Neuronal stem cell (in vitro differentiated cells): ENCODE measurements at places on chromosomes 11 and 22.

- H3K27me3 ChIP-seq: no peaks in the 10 kb centered on the region
- H3K4me3 ChIP-seq: no peak overlapping the region
- H3K36me3 ChIP-seq: no peaks in the 10 kb centered on the region
- H3K4me1 ChIP-seq: peaks cover 18% of the 10 kb centered on the region
Observed at GRCh38 chr11:73293356-73293936, 14.6 kb upstream of the ARHGEF17 start.

DNA sequence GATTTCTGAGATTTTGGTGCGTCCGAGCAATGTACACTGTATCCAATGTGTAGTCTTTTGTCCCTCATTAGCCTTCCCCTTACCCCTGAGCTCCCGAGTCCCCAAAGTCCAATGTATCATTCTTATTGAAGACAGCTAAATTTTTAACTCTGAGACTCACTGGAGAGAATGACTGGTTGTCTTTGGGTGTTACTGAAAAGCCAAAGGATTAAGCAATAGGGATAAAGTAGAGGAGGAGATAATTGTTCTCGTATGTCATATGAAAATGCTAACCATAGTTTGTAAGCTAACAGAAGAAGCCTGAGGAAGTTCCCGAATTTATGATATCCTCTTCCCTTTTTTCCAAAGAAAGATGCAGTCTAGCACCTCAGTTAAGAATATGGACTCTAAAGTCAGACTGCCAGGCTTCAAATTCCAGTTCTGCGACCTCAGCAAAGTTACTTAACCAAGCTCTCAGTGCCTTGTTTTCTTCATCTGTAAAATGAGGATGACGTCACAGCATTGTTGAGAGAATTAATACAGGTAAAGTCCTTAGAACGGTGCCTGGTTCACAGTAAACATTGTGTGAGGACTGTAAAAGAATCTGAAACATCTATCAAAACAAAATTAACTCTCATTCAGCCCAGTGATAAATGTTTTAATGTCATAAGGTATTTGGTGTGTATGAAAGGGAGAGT is 1.6 kb upstream of the MSANTD2 start:
- no peak overlapping the region for H3K27ac ChIP-seq
- H3K4me3 ChIP-seq: no peak overlapping the region
- DNase-seq: no peak

DNA sequence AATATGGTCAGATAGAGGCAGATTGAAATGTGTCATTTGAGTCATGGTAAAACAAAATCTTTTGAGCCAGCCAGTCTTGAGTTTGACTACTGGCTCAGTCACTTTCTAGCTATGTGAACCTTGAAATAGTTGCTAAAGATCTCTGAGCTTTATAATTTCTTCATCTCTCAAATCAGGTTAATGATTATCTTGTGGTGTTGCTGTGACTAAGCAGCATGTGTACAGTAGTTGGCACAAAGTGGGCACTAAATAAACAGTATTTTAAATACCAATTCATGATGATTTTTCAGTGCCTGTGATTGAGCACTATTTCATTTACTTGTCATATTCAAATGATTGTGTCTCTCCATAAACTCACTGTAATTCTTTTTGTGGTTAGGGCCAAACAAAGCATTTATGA is 70.8 kb downstream of the RAB38 start:
- no peak overlapping the region for H3K27ac ChIP-seq
- H3K4me1 ChIP-seq: no peaks in the 10 kb centered on the region
- no peak for DNase-seq
- H3K36me3 ChIP-seq: no peaks in the 10 kb centered on the region

DNA sequence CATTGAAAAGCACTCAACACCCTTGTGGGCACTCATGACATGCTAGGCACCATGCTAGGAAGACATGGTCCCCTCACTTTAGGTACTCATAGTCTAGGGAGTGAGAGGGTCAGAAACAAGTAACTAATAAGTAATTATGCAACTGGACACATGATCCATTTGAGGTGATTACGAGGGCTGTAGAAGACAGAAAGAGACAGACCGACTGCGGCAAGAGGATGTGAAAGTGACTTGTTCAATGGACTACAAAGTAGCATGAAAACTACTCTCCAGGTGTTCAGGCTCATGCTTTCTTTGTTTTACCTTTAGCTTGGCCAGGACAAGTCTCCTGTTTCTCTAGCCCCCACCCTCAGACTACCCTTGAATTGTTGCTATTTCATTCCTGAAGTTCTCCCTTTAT is 310.8 kb upstream of the SORL1-AS1 start:
- H3K4me3 ChIP-seq: no peak overlapping the region
- H3K27me3 ChIP-seq: no peaks in the 10 kb centered on the region
- H3K4me1 ChIP-seq: no peaks in the 10 kb centered on the region
- no peak overlapping the region for H3K27ac ChIP-seq
- no peaks in the 10 kb centered on the region for H3K36me3 ChIP-seq
- no peak for DNase-seq

- DNase-seq: no peak
- H3K36me3 ChIP-seq: no peaks in the 10 kb centered on the region
- no peaks in the 10 kb centered on the region for H3K27me3 ChIP-seq
- no peak overlapping the region for H3K27ac ChIP-seq
Observed at GRCh38 chr11:121211626-121212025, 80.9 kb upstream of the SC5D start.

GRCh38 chr22:20853236-20853660 is 5.4 kb downstream of the PI4KA start:
- H3K4me3 ChIP-seq: no peak overlapping the region
- peaks cover 6% of the 10 kb centered on the region for H3K4me1 ChIP-seq
- no peaks in the 10 kb centered on the region for H3K36me3 ChIP-seq
- DNase-seq: no peak
- H3K27me3 ChIP-seq: no peaks in the 10 kb centered on the region
- no peak overlapping the region for H3K27ac ChIP-seq

GRCh38 chr22:28948424-28948823 is 65.1 kb downstream of the ZNRF3 start:
- peaks cover 2% of the 10 kb centered on the region for H3K36me3 ChIP-seq
- no peaks in the 10 kb centered on the region for H3K27me3 ChIP-seq
- H3K4me3 ChIP-seq: no peak overlapping the region
- no peak for DNase-seq
- no peak overlapping the region for H3K27ac ChIP-seq

DNA sequence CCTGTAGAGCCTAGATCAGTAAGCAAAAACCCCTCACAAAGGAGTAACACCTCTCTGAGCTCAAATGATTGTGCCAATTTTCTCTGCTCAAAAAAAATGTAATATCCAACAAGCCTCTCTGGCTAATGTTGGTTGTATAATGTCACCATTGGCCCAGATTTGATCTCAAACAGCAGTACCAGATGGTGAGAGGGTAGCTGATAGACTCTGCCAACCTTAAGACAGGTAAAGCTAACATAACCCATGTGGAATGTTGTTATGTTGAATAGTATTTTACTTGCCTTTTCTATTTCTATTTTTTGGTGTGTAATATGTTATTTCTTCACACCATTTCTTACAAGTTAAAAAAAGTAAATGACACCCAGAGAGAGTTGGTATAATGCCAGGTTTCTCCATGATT is 166.7 kb upstream of the GUCY1A2 start:
- H3K36me3 ChIP-seq: no peaks in the 10 kb centered on the region
- H3K4me3 ChIP-seq: no peak overlapping the region
- no peak for DNase-seq

DNA sequence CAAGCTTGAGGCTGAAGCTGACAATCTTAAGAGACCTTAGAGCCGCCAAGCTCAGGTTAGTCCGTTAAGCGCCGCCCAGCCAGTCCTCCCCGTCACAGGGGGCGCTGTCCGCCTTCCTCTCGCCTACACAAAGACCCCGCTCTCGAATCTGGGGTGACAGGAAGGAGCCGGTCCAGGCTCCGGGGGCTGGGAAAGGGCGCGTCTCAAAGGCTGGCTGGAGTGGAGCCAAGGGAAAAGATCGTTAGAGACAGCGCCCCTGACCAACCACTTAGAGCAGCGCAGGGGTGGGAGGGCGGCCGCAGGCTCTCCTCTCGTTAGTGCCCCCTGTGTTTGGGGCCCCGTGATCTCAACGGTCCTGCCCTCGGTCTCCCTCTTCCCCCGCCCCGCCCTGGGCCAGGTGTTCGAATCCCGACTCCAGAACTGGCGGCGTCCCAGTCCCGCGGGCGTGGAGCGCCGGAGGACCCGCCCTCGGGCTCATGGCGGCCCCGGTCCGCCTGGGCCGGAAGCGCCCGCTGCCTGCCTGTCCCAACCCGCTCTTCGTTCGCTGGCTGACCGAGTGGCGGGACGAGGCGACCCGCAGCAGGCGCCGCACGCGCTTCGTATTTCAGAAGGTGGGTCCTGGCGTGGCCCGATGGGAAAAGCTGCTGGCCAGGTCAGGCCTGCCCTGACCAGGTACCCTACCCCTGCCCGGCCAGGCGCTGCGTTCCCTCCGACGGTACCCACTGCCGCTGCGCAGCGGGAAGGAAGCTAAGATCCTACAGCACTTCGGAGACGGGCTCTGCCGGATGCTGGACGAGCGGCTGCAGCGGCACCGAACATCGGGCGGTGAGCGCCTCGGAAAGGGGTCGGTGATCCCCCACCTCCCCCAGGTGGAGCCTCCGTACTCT is at the start of gene MUS81:
MUS81 (plus strand) TSS at position 156 of the 887 bp plus-strand sequence; CDS start at position 477, 321 bp downstream.
- H3K27ac ChIP-seq: peak within 1 kb of the TSS; percentile 91
- no peaks in the 10 kb centered on the region for H3K27me3 ChIP-seq
- peaks cover 17% of the 10 kb centered on the region for H3K4me1 ChIP-seq
- peak within 1 kb of the TSS; percentile 92 for H3K4me3 ChIP-seq

- H3K4me1 ChIP-seq: peaks cover 7% of the 10 kb centered on the region
- no peak overlapping the region for H3K4me3 ChIP-seq
- H3K36me3 ChIP-seq: no peaks in the 10 kb centered on the region
- no peaks in the 10 kb centered on the region for H3K27me3 ChIP-seq
- no peak for DNase-seq
- H3K27ac ChIP-seq: no peak overlapping the region
Observed at GRCh38 chr11:114287154-114287553, 9.0 kb upstream of the NNMT start.

DNA sequence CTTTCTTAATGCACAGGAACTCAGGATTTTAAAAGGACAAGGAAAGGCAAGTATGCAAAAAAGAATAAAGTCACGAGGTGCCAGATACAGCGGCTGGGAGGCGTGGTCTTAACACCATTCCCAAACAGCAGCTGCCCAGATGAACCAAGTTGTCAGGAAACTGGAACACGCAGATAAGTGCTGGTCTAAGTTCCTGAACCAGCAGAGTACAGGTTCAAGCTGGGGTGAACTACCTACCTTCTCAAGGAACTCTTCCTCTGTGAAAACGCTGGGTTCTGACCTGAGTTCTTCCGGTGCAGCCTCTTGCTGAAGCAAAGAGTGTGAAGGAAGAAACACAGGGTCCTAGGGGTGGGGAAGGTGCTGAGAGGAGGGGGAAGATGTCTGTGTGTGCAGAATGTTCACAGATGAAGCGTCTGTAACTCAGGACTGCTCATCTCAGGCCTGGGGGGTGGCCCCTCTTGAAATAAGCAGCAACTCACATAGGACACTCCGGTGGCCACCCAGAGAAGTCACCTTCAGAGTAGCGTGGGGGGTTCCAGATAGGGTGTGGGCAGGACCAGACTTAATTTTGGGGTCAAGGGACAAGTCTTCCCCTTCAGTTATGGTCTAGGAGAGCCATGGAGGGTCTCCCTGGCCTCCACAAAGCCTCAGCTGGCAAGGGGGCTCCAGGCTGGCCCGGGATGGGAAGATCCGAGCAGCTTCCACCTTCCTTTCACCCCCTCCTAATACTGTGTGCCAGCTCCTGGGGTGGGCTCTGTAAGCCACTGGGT is 3.2 kb downstream of the TPST2 start:
- H3K4me1 ChIP-seq: peaks cover 3% of the 10 kb centered on the region
- DNase-seq: no peak
- no peak overlapping the region for H3K27ac ChIP-seq
- H3K27me3 ChIP-seq: no peaks in the 10 kb centered on the region
- H3K4me3 ChIP-seq: no peak overlapping the region

GRCh38 chr11:2775626-2776350 is 76.0 kb upstream of the KCNQ1OT1 start:
- H3K27me3 ChIP-seq: no peaks in the 10 kb centered on the region
- H3K4me1 ChIP-seq: peaks cover 21% of the 10 kb centered on the region
- no peak overlapping the region for H3K27ac ChIP-seq
- no peak overlapping the region for H3K4me3 ChIP-seq

GRCh38 chr22:43230971-43231723 is 44.2 kb upstream of the TTLL12 start:
- peaks cover 43% of the 10 kb centered on the region for H3K4me1 ChIP-seq
- no peaks in the 10 kb centered on the region for H3K27me3 ChIP-seq
- H3K27ac ChIP-seq: no peak overlapping the region
- peak; percentile 70 for DNase-seq
- no peaks in the 10 kb centered on the region for H3K36me3 ChIP-seq

- no peaks in the 10 kb centered on the region for H3K27me3 ChIP-seq
- H3K27ac ChIP-seq: no peak overlapping the region
- no peak for DNase-seq
- H3K4me1 ChIP-seq: peaks cover 3% of the 10 kb centered on the region
- no peak overlapping the region for H3K4me3 ChIP-seq
Observed at GRCh38 chr11:12603143-12604088, 70.8 kb upstream of the TEAD1 start.

- no peak for DNase-seq
- no peak overlapping the region for H3K4me3 ChIP-seq
- H3K4me1 ChIP-seq: no peaks in the 10 kb centered on the region
- no peak overlapping the region for H3K27ac ChIP-seq
Observed at GRCh38 chr22:33958741-33959140, 38.5 kb upstream of the LARGE1 start.

GRCh38 chr11:130455483-130456127 is 7.2 kb downstream of the ADAMTS15 start:
- DNase-seq: no peak
- H3K27me3 ChIP-seq: peaks cover 14% of the 10 kb centered on the region
- H3K27ac ChIP-seq: no peak overlapping the region
- H3K36me3 ChIP-seq: no peaks in the 10 kb centered on the region

DNA sequence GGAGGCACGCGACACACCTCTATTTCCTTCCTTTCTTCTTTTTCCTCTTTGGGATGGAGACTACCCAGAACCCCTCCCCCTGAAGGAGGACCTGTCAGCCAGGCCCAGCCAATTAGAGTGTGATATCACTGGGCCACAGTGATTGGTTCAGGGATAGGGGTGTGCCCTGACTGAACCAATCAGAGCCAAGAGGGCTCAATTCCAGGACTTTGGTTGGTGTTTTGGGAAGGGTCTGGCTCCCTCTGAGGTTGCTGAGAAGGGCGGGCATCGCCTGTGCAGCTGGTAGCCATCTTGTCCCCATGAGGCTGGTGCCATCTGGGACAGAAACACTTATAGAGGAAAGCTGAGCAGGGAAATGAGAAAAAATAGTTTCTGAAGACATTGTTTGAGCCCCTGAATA is 71.4 kb downstream of the CHST1 start:
- H3K4me1 ChIP-seq: no peaks in the 10 kb centered on the region
- no peak overlapping the region for H3K4me3 ChIP-seq
- no peak for DNase-seq
- no peaks in the 10 kb centered on the region for H3K36me3 ChIP-seq
